ENCODE measurements at places on chromosomes 13 and 19.

GRCh38 chr19:47296036-47296435 lies 13.6 kb upstream of the C5AR1 start:
- DNase-seq, result peak; percentile 46

DNA sequence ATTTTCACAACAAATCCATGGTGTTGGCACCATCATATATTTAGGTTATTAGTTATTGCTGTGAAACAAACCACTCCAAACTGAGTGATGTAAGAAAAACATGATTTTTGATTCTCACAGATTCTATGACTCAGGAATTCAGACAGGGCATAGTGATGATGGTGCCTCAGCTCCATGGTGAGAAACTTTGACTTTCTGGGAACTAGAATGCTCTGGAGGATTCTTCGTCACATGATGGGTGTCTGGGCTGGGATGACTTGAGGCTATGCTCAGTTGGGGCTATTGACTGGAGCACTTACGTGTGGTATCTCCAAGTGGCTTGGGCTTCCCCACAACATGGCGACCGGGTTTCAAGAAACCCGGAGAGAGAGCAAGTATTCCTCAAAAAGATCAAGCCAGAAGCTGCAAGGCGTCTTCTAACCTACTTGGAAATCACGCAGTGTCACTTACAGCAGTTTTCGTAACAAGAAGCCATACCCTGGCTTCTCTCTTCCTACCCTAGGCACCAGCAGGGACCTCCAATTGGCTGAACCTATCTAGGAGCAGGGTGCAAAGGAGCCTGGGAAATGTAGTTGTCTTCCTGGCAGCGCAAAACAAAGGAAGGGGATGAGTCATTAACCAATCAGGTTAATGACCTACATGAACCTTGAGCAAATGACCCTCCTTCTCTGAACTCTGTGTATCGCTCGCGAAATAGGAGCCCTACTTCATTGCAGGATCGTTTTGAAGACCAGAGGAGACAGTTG lies 22.4 kb downstream of the VAV1 start:
- no peak for DNase-seq

- DNase-seq, result peak; percentile 44
Measured at GRCh38 chr19:31356587-31357314, 7.5 kb upstream of the TSHZ3 start.

GRCh38 chr19:3145909-3146676 lies 10.3 kb downstream of the GNA15 start:
- DNase-seq, result no peak

GRCh38 chr13:70905035-70905434 lies 796.8 kb upstream of the KLHL1 start:
- DNase-seq, result no peak

GRCh38 chr13:31022928-31023530 lies 90.6 kb downstream of the TEX26 start:
- DNase-seq, result no peak

- DNase-seq, result no peak
Measured at GRCh38 chr19:50717891-50718254, 1.7 kb downstream of the SHANK1 start.

DNA sequence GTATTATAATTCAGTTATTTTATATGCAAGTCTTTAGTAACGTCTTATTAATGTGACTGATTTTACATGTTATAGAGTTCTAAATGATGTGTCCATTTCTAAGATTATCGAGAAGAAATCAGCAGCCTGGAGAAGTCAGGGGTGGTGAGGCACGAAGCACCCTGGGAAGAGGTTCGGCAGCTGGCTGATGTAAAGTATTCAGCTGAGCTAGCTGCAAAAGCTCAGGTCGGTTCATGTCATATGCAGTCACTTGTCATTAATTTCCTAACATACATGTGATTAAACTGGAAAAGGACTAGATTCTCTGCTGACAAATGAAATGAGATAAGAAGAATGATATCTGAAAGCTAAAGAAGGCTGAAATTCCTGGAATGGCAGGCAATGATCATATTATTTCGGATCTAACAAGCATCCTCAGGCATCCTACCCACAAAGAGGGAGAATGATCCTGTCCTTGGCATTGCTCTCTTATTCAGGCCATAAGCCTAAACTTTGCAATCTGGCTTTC lies 383.0 kb upstream of the SLITRK1 start:
- no peak for DNase-seq

DNA sequence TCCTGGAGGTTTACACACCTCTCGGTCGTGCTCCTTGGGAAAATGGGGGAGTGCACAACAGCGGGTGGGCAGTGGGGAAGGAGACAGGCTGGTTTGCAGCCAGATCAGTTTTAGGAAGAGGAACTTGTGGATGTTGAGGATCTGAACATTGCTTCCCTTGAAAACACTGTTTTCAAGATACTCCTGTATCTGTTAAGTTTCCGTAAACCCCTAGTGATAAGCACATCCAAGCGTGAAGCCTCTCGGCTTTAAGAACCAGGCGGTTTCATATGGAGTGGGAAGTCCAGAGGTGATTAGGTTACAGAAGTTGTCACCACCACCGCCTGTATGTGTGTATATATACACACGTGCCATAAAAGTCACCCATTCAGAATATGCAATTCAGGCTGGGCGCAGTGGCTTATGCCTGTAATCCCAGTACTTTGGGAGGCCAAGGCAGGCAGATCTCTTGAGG lies 47.4 kb downstream of the SIPA1L3 start:
- DNase-seq, result no peak

- DNase-seq, result no peak
Measured at GRCh38 chr13:36154567-36155291, 23.5 kb upstream of the DCLK1 start.

DNA sequence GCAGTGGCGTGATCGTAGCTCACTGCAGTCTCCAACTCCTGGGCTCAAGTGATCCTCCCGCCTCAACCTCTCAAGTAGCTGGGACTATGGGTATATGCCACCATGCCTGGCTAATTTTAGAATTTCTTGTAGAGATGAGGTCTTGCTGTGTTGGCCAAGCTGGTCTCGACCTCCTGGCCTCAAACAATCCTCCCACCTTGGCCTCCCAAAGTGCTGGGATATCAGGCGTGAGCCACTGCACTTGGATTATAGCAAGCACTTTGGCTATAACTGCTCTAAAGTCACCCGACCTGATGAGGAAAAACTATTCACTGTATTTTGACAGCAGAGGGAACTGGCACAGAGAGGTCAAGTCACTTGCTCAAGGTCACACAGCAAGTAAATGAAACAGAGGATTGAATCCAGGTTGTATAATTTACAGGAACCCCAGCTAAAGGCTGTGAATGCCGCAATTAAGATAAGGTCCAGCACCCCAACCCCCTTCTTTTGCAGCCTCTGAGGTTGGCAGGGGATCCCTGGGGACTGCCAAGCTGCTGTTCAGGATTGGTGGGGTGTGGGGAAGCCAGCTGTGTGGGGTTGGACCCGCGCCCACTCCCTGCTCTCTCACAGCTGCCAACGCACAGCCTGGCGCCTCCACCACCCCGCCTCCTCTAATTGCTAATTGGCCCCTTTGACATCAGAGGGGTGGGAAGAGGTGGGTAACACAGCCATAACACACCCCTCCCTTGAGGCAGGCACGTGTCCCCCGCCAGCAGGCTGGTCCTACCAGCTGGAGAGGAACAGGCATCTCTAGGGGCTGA lies 6.0 kb downstream of the TMIGD2 start:
- no peak for DNase-seq

GRCh38 chr13:26664286-26664685 lies 96.3 kb downstream of the GPR12 start:
- no peak for DNase-seq

DNA sequence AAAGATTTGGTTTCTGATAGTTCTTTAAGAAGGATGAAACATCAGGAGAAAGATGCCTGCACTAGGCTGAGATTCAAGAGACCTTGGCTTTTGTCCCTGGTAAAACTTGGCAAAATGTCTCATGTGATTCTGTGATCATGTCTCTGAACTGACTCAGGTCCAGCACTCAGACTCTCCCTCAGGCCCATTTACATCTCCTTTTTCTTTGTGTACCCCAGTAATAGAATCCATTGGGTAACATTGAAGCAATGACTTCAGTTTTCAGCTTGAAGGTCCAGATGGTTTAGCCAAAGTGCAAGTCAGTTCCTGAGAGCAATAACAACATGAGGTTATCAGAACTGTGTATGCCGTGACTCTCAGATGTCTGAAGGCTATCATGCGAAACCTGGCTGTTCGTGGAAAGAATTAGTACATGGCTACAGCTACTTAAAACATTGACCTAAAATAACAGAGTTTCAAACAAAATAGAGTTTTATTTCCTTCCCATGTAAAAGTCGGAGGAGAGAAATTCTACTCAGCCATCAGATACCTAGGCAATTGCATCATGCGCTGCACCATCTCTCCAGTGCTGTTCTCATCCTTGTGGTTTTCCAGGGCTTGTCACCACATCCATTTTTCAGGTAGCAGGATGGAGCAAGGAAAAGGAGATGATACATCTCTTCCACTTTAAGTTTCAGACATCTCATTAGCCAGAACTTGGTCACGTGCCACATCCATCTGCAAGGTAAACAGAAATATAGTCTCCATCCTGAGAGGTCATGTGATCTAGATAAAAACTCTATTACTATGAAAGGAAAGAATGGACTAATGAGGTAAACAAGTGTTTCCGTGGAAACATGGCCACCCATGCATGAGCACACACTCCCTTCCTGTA lies 117.3 kb downstream of the POSTN start:
- no peak for DNase-seq

GRCh38 chr19:50553134-50553703 lies 15.0 kb downstream of the LRRC4B start:
- DNase-seq, result no peak

DNA sequence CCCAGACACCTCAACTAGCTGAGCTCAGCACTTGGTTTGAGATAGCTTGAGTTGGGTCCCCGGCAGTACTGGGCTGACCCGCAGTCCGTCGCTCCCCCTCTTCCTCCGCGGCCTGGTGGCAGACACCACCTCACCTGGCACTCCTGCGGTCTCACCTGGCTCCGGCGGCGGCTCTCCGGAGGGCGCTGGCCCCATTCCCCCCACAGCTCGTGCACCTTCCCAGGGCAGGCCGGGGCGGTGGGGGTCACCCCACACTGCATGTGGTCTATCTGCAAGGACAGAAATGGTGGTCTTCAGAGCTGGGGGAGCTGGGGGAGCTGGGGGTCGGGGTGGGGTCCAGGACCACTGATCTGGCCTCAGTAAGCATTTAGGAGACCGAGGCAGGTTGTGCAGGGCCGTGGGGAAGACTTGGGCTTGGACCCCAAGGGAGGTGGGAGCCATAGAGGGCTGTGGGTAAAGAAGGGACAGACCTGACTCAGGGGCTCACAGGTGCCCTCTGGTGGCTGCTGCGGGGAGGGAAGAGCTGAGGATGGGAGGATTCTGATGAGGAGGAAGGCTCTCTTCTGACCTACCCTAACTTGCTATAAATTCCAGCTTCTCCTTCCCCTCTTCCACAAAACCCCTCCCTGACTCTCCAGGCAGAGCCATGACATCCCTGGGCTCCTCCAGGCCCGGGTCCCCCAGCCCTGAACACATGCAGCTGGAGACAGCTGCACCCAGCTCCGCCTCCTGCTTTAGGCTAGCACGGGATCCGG lies 6.7 kb upstream of the PLIN4 start:
- peak; percentile 52 for DNase-seq

- DNase-seq, result peak; percentile 30
Measured at GRCh38 chr19:7743425-7743841, 3.9 kb downstream of the CD209 start.

- no peak for DNase-seq
Measured at GRCh38 chr13:65605396-65605795, 1624.7 kb downstream of the PCDH9 start.

Measured in stimulated activated CD8-positive, alpha-beta memory T cell treated with anti-CD3 and anti-CD28 coated beads, Interleukin-4, amount 100 ng/mL, for 24 hours (primary cell).